Right renal cortex interstitium (tissue), 3 donors: ENCODE measurements at places on chromosomes 1 and 21.

- no peak for DNase-seq
Measured at GRCh38 chr1:57325117-57325516, 98.7 kb downstream of the DAB1 start.

DNA sequence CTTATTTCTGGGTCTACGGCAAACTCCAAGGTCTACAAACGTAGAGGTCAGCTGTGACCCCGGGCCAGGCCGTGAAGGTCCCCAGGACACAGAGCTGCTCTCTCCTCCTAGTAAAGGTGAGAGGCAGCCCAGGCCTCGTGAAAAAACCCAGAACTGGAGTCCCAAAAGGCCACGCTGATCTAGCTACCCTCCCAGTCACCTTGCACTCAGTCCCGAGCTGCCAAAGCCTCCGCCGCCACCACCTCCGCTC, 125 bp downstream of the ATP5PF start:
- no peak for DNase-seq

- no peak for DNase-seq
Measured at GRCh38 chr21:28235169-28235895, 757.3 kb downstream of the LTN1 start.

DNA sequence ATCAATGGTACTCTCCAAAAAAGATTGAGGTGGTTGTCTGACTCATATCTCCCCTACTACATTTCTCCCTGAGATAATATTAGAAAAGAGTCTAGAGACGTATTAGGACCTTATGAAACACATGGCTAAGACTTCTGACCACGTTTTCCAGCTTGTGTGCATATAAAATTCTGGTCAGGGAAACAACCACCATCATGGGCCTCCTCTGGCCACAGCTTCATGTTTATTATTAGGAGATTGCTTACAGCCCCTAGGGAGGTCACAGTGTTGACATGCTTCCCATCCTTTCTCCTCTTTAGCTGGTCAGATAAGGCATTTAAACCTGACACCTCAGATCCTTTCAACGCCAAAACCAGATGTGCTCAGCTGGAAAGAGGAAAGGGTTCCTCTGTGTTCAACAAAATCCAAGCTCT, 620.2 kb downstream of the PLPP3 start:
- DNase-seq, result no peak

- no peak for DNase-seq
Measured at GRCh38 chr1:20109223-20109856, 10.0 kb downstream of the PLA2G2D start.

DNA sequence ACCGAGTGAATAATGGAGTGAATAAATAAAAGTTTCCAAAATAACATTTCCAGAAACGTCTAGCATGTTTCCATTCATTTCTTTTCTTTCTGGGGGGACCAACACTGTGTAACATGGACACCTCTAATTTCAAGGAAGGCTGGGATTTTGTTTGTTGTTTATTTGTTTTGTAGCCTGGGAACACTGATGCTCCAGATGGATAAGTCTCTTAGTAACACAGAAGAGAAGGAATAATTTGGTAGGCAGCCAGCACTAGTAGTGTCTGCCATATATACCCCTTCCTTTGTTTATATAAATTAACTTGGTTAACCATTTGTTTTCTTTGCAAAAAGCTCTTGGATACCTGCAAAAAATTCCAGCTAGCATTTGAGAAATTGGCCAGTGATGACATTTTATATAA, 411.4 kb upstream of the DEPDC1 start:
- no peak for DNase-seq

GRCh38 chr21:32562426-32562825, 22.9 kb downstream of the TCP10L start:
- no peak for DNase-seq

DNA sequence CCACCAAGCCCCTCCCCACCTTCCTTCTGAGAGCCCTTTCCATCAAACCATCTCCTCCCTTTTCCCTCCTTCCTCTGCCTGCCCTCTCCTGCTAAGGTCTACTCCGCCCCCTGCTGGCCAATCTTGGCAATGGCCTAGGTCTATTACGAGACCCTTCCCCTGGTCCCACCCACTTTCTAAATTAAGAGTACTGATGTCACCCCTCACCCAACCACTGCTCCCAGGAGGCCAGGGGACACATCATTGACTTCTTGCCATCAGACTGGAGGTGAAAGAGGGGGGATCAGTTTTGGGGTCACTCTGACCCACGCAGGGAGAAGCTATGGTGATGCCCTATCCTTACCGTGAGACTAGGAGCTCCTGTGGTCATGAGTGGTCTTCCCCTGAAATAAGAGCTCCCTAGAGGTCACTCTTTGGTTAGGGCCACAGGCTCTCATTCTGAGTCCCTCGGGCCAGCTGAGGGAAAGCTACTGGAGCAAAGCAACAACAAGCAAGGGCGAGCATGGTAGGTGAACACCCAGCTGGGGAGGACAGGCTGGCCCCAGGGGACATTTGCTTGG, 34.6 kb upstream of the S100A7 start:
- DNase-seq, result no peak

GRCh38 chr1:14929547-14930246, 223.8 kb upstream of the TMEM51 start:
- no peak for DNase-seq
